ENCODE measurements at places on chromosomes 7 and 10.

- DNase-seq, result no peak
Measured at GRCh38 chr7:43495572-43495971, 87.3 kb upstream of the STK17A start.

GRCh38 chr7:106542550-106543220 is 118.3 kb downstream of the CCDC71L start:
- DNase-seq, result no peak

DNA sequence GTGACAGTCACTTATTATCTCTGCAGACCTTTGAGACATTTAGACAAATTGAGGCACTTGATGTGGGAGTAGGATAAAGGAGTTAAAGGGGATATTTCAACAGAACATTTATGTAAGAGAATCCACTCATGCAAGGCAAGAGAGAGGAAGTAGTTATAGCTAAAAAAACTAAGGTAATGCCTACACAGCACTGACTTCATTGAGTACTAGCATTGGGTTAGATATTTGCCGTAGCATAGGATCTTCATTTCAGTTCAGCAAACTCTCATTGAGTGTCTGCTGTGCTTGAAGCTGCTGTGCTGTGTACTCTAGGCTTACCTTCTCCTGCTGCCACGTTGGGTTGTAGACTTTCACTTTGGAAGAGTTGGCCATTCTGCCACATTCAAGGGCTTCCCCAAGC is 10.5 kb upstream of the ENTPD1 start:
- DNase-seq, result no peak

DNA sequence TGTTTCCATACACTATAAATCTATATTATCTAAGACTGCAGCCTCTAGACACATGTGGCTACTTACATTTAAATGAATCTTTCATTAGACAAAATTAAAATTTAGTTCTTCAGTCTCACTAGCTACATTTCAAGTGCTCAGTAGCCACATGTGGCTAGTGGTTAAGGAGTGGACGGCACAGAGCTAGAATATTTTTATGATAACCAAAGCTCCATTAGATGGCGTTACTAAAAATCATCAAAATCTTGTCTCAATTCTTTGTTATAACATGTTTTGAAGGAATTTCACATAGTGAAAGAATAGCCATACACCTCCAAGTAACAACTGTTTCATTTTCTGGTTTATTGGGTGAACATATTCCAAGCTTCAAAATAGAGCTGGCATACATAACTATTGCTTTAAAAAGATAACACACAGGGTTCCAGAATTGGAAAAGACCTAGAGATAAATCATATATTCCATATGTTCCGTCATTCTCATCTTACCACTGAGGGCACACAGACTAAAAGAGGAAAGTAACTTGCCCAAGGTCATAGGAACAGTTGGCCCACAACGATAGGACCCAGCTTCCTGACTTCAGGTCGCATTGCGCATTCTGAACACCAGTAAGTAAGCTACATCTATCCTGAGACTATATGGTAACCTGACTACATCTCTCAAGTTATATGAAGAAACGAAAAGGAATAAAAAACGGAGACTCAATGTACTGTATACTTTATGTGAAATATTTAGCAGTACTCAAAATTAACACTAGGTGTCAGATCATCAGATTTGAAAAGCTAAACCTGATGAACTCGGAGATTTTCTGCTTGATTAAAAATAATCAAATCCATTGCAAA is 66.6 kb downstream of the CAV1 start:
- DNase-seq, result no peak

- DNase-seq, result no peak
Measured at GRCh38 chr10:60491162-60491561, 101.5 kb upstream of the ANK3 start.

DNA sequence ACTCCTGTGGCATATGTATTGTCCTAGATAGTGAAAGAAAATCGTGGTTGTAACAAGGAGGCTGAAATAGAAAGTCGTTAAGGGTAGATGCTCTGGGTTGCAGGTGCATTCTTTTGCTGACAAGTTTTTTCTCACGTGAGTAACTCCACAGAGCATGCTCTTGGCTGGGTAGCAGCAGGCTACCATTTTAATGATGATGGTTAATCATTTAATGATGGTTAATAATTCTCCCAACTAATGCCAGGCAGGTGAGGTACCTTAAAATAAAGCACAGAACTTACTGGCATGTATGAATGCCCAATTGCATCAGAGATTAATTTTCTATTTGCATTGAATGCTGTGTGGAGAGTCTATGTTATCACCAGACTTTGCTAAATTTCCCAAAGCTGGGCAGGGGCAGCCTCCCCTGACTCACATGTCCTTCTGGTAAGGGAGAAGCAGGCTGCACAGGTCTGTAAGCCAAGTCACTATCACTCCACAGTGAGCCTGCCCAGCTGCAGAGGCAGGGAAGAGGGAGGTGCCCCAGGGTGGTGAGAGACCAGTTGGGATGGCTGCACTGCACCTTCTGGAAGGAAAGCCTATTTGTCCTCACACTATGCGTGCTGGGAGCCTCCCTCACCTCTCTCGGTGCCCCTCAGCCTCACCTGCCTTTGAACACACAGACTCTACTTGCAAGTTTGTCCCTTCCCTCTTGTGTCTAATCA is 287.0 kb upstream of the IGFBP3 start:
- DNase-seq, result no peak

GRCh38 chr10:106903180-106903579 is 261.3 kb downstream of the SORCS1 start:
- no peak for DNase-seq

DNA sequence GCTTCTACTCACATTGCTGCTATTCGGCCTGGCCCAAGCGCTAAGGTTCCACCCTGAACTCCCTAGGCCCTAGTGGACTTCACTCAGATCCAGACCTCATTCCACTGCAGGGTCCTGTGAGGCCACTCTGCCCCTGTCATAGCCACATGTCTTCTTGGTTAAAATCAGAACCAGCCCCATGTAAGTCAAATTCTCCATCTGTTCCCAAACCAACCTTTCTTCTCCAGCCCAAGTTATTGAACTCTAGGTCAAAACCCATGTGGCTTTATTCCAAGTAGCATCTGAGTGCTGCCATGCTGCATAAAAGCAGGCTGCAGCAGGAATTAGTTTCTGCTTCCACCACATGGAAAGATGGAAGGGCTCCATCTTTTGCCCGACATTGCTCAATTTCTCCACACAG is 281.2 kb downstream of the SNX13 start:
- DNase-seq, result no peak

GRCh38 chr10:76649723-76650127 is 987.9 kb downstream of the KCNMA1 start:
- DNase-seq, result no peak

DNA sequence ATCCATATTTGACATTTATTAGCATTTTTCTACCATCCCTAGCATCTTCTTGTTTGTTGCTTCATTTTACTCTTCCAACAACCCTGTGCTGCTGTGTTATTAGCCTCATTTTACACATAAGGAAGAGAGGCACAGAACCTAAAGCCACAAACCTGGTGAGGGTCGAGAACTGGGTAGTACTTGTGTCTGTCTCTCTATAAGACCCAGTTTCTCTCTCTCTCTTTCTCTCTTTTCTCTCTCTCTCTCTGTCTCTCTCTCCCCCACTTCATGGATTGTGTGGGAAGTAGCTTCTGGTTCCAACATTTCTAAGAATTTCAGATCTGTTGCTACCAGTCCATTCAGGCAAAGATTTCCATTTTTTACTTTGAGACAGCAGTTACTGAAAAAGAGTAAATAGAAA is 1.4 kb upstream of the FRA10AC1 start:
- DNase-seq, result no peak

- no peak for DNase-seq
Measured at GRCh38 chr10:31702005-31702404, 226.6 kb downstream of the ARHGAP12 start.

DNA sequence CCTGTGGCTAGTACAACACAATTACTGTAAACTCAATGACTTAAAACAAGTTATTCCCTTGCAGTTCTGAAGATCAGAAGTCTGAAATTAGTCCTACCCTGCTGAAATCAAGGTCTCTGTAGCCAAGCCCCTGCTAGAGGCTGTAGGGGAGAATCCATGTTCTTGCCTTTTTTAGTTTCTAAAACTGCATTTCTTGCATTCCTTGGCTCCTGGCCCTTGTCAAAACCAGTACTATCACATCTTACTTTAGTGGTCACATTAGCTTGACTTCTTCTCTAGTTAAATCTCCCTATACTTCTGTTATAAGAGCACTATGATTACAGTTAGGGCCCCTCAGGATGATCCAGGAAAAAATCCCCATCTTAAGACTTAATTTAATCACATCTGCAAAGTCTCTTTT is 567.0 kb downstream of the GFRA1 start:
- no peak for DNase-seq

- DNase-seq, result no peak
Measured at GRCh38 chr7:51238981-51239495, 77.6 kb downstream of the COBL start.

DNA sequence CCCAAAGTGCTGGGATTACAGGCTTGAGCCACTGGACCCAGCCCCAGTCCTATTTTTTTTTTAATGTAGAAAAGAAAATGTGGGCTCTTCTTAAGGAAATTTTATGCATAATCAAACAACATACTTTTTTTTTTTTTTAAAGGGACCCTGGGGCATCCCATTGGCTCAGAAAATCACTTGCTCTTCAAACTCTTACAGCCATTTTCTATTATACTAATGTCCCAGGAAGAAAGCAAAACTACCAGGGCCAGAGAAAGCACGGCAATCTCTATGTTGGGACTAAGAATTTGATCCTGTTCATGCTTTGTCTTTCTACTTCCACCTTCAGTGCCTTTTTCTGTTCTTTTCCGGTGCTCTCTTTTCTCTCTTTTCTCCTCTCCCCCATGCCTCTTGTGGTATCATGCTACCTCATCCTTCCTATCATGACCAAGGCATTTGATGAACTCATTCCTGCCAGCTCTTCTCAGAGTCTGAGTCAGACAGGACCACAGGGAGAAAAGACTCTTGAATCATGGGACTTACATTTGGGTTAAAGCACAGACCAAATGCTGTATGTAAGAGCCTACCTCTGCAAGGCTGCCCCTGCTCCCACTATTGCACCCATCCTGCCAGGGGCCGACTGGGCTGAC is 76.4 kb upstream of the CCNY start:
- no peak for DNase-seq

- no peak for DNase-seq
Measured at GRCh38 chr10:48247680-48248079, 26.8 kb downstream of the FRMPD2 start.

Measured in cortex of kidney (tissue), 1 donor.